ENCODE measurements at places on chromosomes 7 and 10. TPM values are rescaled to one million over a fixed set of nuclear protein-coding genes. Genes with fewer than 3 reads are reported as not detected.

DIP2C gene
- 3.9 TPM for total RNA-seq

TSPAN13 gene
- total RNA-seq, result not detected

RARRES2 gene
- total RNA-seq, result 5.0 TPM

CYP2W1 gene
- total RNA-seq, result not detected

ADAM8 gene
- 0.68 TPM for total RNA-seq

AMPH gene
- total RNA-seq, result not detected

Measured in G401 (cell line).